ENCODE measurements at places on chromosomes 7 and 10.

- peak; percentile 8 for DNase-seq
Observed at GRCh38 chr10:113576852-113577251, 24.0 kb downstream of the HABP2 start.

DNA sequence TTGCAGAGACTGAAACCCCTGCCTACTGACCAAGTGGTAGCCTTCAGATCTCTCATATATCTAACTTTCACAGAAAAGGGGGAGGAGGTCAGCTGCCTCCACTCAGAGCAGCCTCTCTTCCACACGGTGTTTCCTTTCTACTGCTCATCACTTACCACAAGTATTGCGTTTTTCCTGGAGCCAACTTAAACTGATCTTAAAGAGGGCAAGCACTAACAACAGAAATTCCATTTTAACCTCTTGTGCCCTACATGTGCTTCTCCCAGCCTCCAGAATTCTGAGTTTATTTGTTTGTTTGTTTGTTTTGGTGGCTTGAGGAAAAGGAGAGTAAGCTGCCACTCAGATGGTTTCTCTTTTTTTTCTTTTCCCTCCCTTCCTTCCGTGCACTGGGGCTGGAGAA is 19.1 kb downstream of the SKIDA1 start:
- no peak for DNase-seq

DNA sequence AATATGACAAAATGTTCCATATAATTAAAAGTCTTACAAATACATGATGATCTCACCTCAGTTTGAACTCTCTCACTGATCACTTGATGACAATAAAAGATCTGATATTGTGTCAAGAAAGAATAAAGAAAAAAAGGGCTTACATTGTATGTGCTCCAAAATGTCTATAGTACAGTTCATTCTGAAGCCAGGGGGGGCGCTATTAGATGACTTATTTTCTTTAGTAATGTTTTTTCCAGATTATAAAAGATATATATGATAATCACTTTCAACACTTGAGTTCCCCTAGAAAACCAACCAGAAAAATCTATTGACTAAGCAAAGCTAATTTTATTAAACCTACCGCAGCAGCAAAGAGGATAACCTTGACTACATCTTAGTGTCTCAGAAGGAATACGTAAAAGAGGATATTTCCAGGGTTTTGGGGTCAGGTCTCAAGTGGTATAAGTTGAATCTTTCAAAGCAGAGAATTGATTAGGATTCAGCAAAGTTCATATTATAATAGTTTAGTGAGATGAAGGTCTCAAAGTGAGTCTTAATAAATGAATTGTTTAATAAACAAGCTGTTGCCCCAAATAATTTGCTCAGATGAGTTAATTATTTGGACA is 55.8 kb downstream of the PTN start:
- no peak for DNase-seq

DNA sequence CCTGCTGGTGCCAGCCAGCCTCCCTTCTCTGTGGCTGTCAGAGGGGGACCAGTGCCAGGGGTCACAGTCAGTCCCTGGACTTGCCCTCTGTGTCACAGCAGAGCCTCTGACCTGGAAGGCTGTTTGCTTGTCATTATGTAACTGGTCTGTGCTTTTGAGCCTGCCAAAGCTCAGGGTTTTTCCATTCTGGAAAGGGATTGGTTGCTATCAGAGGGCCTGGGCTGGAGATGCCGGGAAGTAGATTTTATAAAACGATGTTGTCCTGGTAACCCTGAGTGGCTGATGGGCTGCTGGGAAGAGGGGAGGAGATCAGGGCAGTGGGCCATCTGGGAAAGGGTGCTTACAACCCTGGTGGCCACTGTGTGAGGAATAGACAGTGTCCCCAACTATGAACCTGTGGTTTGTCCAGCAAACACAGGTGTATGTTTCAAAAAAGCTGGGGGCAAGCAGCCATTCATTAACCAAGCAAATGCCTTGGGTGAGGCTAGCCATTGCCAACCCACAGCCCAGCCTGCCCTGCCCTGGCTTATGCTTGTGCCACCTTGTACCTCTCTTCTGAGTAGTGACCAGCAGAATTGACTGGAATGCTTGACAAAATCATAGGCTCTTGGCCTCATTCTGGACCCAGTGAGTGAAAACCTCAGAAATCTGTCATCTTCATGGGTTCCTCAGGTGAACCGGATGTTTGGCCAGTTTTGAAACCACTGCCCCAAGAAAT is 21.6 kb downstream of the SFTPD start:
- no peak for DNase-seq

- no peak for DNase-seq
Observed at GRCh38 chr10:28082316-28082715, 83.4 kb upstream of the ODAD2 start.

DNA sequence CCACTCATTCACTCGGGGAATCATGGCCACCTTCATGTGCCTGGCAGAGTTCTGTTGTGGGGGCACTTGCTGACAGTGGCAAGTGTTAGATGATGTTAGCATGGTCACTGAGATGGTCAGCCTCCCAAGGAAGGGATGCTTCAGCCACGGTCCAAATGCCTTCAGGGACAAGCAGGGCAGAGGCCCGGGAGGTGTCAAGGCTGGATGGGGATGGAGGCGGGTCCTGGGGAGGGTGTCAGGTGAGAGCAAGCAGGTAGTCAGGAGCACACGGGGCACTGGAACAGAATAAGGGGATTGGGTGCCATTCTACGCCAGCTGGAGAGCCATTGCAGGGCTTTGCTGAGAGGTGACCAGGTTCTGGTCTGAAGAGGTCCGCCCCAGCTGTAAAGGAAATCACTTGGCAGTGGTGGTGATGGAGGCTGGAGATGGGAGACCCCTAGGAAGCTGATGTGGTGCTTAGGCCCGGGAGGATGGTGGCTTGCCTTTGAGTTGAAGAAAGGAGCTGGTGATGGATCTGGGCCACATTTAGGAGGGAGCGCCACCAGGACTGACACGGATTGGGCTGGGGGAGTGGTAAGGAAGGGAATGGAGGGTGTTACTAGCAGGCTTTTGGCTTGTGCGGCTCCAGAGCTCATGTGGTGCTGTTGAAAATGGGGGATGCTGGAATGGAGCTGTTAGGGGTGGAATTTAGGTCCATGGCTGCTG is 24.1 kb downstream of the AGAP3 start:
- no peak for DNase-seq

- no peak for DNase-seq
Observed at GRCh38 chr10:43928425-43928968, 279.8 kb upstream of the ZNF32 start.

GRCh38 chr10:73865459-73866442 is 8.6 kb downstream of the CAMK2G start:
- DNase-seq, result no peak

DNA sequence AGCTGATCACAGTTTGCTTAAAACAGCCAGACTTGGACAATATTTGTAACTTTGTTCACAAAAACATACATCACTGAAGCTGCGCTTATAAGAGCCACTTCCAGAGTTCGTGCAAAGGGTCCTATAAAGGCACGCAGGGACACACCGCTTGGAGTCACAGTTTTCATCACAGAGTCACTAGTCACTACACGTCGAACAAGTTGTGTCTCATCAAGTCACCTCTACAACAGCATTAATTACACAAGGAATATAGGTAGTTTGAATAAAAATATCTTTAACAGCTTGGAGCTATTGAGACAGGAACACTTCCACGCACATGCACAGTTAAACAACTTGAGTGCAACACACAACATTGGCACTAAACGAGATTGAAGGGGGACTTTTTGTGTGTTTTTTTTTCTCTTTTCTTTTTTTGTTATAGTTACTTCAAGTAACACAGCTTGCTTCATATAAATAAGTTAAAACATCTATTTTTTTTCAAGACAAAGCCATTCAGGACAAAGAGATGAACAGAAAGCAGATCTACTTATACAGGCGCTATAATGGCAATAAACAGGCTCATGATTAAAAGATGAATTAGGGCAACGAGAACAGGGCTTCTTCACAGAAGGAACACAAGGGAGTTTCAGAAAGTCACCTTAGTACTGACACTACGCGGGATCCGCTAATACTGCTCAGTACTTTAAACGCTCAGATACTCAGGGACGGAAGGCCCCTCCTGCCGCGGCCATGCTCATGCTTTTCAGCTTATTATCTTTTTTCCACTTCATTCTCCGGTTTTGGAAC is 2.2 kb downstream of the HOXA5 start:
- DNase-seq, result no peak

All from Daoy (cell line).